ENCODE measurements at places on chromosomes 7 and 10. TPM values are rescaled to one million over a fixed set of nuclear protein-coding genes. Genes with fewer than 3 reads are reported as not detected.
A peak's percentile ranks its signal among the peaks of the same experiment; 100 is the strongest.

The TLX1 gene
- not detected for total RNA-seq

The MRLN gene
- not detected for total RNA-seq

The TES gene
- total RNA-seq, result 220 TPM

GRCh38 chr7:37920305-37920848 lies at the start of gene EPDR1:
Gene EPDR1 (plus strand): TSS chr7:37920640. CDS start chr7:37920940, 300 bp downstream.
- peaks cover 26% of the 10 kb centered on the region for H3K4me1 ChIP-seq
- peak within 1 kb of the TSS; percentile 39 for H3K4me3 ChIP-seq
- no peaks in the 10 kb centered on the region for H3K36me3 ChIP-seq
- H3K27ac ChIP-seq, result no peak within 1 kb of the TSS

DNA sequence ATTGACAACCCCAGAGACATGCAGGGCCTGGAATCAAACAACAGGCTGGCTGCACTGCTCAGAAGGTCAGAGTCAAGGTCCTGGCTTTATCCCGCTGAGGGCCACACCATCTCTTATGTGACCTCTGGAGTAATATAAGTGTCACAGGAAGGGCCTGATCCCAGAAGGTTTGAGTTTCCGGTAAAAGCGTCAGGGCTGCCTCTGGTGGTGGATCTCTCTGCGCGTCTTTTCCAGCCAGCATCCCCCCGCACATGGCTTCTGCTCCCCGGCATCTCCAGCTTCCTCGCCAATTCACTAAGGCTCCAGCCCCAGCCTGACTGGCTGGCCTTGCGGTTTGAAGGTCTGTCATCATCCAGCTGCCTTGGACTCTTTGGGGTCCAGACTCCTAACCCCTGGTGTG lies 54.2 kb downstream of the SNX10 start:
- DNase-seq, result no peak
- no peaks in the 10 kb centered on the region for H3K27me3 ChIP-seq
- H3K27ac ChIP-seq, result no peak overlapping the region
- no peak overlapping the region for H3K4me3 ChIP-seq
- peaks cover 37% of the 10 kb centered on the region for H3K36me3 ChIP-seq
- H3K4me1 ChIP-seq, result no peaks in the 10 kb centered on the region

DNA sequence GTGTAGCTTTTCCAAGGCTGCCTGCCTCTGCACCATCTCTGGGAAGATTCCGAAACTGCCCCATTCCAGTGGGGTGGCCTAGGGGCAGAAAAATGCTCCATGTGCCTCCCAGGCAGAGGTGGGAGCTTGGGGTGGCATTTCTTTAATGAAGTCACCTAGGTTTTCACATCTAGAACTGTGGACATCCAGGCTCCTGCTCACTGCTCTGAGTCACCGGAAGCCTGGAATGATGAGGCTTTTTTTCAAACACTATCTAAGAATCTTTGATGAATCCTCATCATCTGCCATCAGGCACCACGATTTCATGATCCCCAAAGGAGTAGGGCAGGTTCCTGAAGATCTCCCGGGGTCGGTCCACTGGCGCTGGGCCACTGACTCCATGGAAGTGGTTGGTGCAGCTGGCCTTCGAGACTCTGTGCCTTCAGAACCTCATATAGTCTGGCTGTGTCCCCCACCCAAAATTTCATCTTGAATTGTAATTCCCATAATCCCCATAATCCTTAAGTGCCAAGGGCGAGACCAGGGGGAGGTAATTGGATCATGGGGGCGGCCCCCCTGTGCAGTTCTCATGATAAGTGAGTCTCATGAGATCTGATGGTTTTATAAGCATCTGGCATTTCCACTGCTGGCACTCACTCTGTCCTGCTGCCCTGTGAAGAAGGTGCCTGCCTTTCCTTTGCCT lies 37.1 kb downstream of the MTURN start:
- no peak overlapping the region for H3K27ac ChIP-seq
- no peaks in the 10 kb centered on the region for H3K36me3 ChIP-seq
- no peaks in the 10 kb centered on the region for H3K27me3 ChIP-seq
- H3K4me1 ChIP-seq, result peaks cover 13% of the 10 kb centered on the region
- H3K4me3 ChIP-seq, result no peak overlapping the region

DNA sequence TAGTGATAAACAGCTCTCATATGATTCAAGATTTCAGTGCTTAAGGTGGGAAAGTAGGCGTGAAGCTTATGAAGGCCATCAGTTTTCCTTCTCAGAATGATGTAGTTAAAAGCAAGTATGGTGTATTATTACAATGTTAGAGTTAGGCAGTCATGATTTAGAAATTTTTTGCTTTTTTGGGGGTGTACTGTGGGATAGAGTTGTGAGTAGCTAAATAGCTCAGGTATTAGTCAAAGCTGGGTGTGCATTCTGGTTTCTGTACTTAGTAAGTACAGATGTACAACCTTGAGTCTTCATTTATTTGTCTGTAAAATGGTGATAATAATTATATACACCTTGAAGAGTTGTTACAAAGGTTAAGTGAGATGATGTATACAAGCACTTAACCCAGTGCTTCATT lies 52.2 kb downstream of the R3HCC1L start:
- H3K4me3 ChIP-seq, result no peak overlapping the region
- H3K27ac ChIP-seq, result no peak overlapping the region
- no peak for DNase-seq

GRCh38 chr7:90752051-90752450 lies 155.9 kb downstream of the CDK14 start:
- no peak overlapping the region for H3K4me3 ChIP-seq
- H3K27me3 ChIP-seq, result no peaks in the 10 kb centered on the region
- no peaks in the 10 kb centered on the region for H3K36me3 ChIP-seq
- DNase-seq, result no peak

GRCh38 chr10:20874261-20874660 lies 22.9 kb downstream of the NEBL start:
- no peak overlapping the region for H3K4me3 ChIP-seq
- no peaks in the 10 kb centered on the region for H3K36me3 ChIP-seq
- H3K27me3 ChIP-seq, result no peaks in the 10 kb centered on the region
- no peaks in the 10 kb centered on the region for H3K4me1 ChIP-seq

DNA sequence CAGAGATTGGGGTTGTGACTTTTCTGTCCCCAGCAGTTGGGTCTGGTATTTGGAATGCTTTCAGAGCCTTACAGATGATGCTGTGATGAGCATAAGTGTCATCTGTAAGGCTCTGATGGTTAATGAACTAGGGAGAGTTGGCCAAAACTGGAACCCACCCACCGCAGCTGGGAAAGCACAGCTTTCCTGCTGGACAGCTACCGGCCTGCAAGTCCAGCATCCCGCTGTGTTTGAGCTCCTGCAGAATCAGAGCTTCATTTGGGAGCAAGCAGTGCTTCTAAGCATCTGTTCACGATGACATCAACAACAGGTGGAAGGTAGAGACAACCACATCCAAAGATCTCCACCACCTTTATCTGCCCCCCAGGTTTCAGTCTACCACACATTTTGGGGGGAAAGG lies 11.7 kb downstream of the UCN3 start:
- no peak for DNase-seq
- no peaks in the 10 kb centered on the region for H3K36me3 ChIP-seq
- no peak overlapping the region for H3K4me3 ChIP-seq
- no peaks in the 10 kb centered on the region for H3K4me1 ChIP-seq
- no peaks in the 10 kb centered on the region for H3K27me3 ChIP-seq

- no peaks in the 10 kb centered on the region for H3K36me3 ChIP-seq
- no peak overlapping the region for H3K4me3 ChIP-seq
- no peaks in the 10 kb centered on the region for H3K27me3 ChIP-seq
- no peak for DNase-seq
- no peaks in the 10 kb centered on the region for H3K4me1 ChIP-seq
- no peak overlapping the region for H3K27ac ChIP-seq
Observed at GRCh38 chr10:117801691-117802090, 245.1 kb downstream of the RAB11FIP2 start.

DNA sequence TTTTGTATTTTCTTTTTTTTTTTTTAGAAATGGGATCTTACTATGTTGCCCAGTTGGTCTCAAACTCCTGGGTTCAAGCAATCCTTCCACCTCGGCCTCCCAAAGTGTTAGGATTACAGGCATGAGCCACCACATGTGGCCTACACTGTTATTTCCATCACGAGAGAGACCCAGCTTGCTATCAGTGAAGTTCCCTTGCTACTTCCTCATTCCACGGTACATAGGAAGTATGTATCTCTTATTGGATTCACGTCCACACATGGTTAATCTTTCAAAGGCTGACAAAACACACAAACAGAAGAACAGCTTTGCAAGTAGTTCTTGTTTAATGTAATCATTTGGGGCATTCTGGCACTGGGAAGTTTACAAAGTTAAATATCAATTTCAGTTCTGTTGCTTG lies 50.9 kb downstream of the DCLRE1A start:
- no peaks in the 10 kb centered on the region for H3K4me1 ChIP-seq
- no peaks in the 10 kb centered on the region for H3K36me3 ChIP-seq
- H3K27me3 ChIP-seq, result peaks cover 3% of the 10 kb centered on the region
- no peak overlapping the region for H3K27ac ChIP-seq
- H3K4me3 ChIP-seq, result no peak overlapping the region

DNA sequence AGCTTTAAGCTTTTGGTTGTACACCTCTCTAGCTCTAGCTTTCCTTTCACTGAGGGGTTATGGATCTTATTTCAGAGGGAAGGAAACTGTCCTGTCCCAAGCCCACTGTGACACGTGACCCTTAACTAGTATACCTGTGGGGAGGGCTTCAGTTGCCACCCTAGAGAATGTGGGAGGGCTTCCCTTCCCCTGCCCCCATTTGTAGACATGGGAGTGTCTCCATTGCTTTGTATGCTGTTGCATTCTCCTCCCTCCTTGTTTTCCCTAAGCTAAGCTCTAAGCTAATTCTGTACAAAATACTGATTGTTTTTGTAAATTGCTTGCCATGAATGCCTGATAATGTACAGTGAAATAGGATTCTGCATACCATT lies 11.2 kb downstream of the LUC7L2 start:
- DNase-seq, result no peak
- no peak overlapping the region for H3K4me3 ChIP-seq
- H3K4me1 ChIP-seq, result no peaks in the 10 kb centered on the region
- H3K27ac ChIP-seq, result no peak overlapping the region
- H3K36me3 ChIP-seq, result peaks cover 25% of the 10 kb centered on the region
- no peaks in the 10 kb centered on the region for H3K27me3 ChIP-seq

GRCh38 chr10:68559841-68560185 lies 324 bp upstream of the TET1 start:
- no peak for DNase-seq
- no peak overlapping the region for H3K4me3 ChIP-seq
- peaks cover 32% of the 10 kb centered on the region for H3K27me3 ChIP-seq

GRCh38 chr7:151700586-151701165 lies 176.2 kb downstream of the PRKAG2 start:
- DNase-seq, result no peak
- no peak overlapping the region for H3K4me3 ChIP-seq
- no peak overlapping the region for H3K27ac ChIP-seq
- peaks cover 2% of the 10 kb centered on the region for H3K4me1 ChIP-seq
- no peaks in the 10 kb centered on the region for H3K27me3 ChIP-seq

DNA sequence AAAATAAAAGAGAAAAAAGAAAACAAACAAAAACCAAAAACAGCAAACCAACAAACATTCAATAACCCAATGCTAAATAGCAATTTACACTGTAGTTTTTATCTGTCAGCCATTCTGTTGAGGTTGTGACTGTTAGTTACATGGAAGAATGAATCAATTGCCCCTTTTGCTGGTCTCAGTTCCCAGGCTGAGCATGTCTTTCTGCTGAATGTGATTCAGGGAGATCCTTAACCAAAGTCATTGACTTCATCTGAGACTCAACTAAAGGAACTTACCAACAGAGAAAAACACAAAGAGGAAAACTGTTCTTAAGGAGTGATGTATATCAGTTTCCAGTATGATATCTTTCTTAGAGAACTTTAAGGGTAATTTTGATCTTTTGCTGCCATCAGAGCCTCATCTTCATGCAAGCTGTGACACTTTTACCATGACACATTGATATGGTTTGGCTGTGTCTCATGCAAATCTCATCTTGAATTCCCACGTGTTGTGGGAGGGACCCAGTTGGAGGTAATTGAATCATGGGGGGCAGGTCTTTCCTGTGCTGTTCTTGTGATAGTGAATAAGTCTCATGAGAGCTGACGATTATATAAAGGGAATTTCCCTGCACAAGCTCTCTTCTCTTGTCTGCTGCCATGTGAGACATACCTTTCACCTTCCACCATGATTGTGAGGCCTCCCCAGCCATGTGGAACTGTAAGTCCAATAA lies 469.8 kb downstream of the KIF20B start:
- no peak for DNase-seq
- H3K36me3 ChIP-seq, result no peaks in the 10 kb centered on the region
- H3K27ac ChIP-seq, result no peak overlapping the region
- no peaks in the 10 kb centered on the region for H3K27me3 ChIP-seq

GRCh38 chr10:132136689-132137088 lies 50.1 kb upstream of the DPYSL4 start:
- no peak overlapping the region for H3K27ac ChIP-seq
- no peak for DNase-seq
- no peaks in the 10 kb centered on the region for H3K36me3 ChIP-seq
- no peaks in the 10 kb centered on the region for H3K4me1 ChIP-seq
- H3K4me3 ChIP-seq, result no peak overlapping the region

GRCh38 chr10:22219308-22219707 lies 1.5 kb upstream of the EBLN1 start:
- no peak overlapping the region for H3K4me3 ChIP-seq
- H3K27ac ChIP-seq, result no peak overlapping the region
- no peak for DNase-seq
- H3K4me1 ChIP-seq, result no peaks in the 10 kb centered on the region
- no peaks in the 10 kb centered on the region for H3K27me3 ChIP-seq

DNA sequence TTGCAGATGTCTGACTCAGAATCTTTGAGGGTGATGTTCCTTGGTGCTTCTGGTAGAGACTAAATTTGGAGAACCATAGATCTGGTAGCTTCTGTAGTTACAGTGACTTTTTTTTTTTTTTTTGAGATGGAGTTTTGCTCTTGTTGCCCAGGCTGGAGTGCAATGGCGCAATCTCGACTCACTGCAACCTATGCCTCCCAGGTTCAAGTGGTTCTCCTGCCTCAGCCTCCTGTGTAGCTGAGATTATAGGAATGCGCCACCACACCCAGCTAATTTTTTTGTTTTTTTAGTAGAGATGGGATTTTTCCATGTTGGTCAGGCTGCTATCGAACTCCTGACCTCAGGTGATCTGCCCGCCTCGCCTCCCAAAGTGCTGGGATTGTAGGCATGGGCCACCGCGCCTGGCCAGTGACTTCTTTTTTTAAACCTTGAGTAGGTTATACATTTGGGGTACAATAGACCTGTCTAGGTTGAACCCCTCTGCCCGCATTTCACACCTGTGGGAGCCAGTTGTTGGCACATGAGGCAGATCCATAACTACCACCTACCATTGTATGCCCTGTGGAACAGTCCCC lies 47.0 kb downstream of the SUFU start:
- H3K27me3 ChIP-seq, result no peaks in the 10 kb centered on the region
- no peak overlapping the region for H3K4me3 ChIP-seq
- H3K4me1 ChIP-seq, result no peaks in the 10 kb centered on the region
- peaks cover 3% of the 10 kb centered on the region for H3K36me3 ChIP-seq
- H3K27ac ChIP-seq, result no peak overlapping the region

GRCh38 chr10:47402641-47403301 lies 18.7 kb upstream of the ZNF488 start:
- no peak overlapping the region for H3K27ac ChIP-seq
- H3K36me3 ChIP-seq, result no peaks in the 10 kb centered on the region
- H3K4me1 ChIP-seq, result no peaks in the 10 kb centered on the region
- DNase-seq, result no peak

GRCh38 chr7:148135116-148135515 lies 455.4 kb upstream of the C7orf33 start:
- H3K4me1 ChIP-seq, result no peaks in the 10 kb centered on the region
- H3K27ac ChIP-seq, result no peak overlapping the region
- DNase-seq, result no peak
- no peak overlapping the region for H3K4me3 ChIP-seq
- no peaks in the 10 kb centered on the region for H3K27me3 ChIP-seq
- no peaks in the 10 kb centered on the region for H3K36me3 ChIP-seq

GRCh38 chr7:75064291-75064690 lies 9.3 kb downstream of the RCC1L start:
- DNase-seq, result no peak
- H3K27ac ChIP-seq, result no peak overlapping the region
- H3K4me3 ChIP-seq, result no peak overlapping the region
- peaks cover 67% of the 10 kb centered on the region for H3K36me3 ChIP-seq

- H3K4me1 ChIP-seq, result peaks cover 4% of the 10 kb centered on the region
- no peak overlapping the region for H3K27ac ChIP-seq
Observed at GRCh38 chr10:62038609-62039190, 137.2 kb downstream of the ARID5B start.

All from natural killer cell (primary cell).